NCI-H748 treated with DMSO at 0.1 percent for 48 hours (cell line): ENCODE measurements at places on chromosomes 5 and 9.

DNA sequence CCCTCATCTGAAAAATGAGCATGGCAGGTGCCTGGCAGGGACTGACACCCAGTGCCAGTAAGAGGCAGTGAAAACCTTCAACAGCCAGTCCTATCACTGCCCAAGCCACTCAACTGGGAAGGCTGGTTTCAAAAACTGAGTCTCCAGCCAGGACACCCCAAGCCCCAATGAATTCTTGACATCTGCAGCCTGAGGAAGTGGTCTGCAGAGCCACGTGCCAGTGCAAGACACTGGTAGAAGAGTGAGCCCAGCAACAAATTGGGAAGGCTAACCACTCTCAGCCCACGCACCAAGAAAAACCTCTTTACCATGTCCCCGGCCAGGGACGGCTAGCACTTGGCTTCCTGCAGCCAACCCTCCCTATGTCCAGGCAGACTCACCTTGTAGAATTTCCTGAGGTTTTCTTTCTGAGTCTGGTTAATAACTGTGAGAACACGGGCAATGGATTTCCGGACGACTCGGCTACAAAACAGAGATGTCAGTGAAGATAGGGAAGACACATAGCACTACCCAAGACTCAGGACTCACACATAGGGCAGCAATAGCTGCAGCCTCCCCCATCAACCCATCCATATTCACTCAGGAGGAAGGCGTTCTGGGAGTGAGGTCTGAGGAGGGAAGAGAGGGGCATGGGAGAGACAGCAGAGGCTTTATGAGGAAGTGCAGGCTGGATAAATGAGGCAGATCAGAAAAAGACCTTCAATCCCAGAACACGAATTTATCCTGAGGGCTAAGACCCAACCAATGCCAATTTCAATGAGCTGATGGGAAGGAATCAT is 1.8 kb downstream of the RPL35 start:
- no peak for DNase-seq

DNA sequence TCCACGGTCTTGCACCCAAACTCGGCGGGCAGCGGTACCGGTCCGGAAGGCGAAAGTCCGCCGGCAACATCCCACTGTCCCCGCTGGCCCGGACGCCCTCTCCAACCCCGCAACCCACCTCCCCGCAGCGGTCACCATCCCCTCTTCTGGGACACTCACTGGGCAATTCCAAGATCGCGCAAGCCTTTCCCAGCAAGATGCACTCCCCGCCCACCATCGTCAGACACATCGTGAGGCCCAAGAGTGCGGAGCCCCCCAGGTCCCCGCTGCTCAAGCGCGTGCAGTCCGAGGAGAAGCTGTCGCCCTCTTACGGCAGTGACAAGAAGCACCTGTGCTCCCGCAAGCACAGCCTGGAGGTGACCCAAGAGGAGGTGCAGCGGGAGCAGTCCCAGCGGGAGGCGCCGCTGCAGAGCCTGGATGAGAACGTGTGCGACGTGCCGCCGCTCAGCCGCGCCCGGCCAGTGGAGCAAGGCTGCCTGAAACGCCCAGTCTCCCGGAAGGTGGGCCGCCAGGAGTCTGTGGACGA is 33.3 kb downstream of the CD180 start:
- DNase-seq, result no peak

DNA sequence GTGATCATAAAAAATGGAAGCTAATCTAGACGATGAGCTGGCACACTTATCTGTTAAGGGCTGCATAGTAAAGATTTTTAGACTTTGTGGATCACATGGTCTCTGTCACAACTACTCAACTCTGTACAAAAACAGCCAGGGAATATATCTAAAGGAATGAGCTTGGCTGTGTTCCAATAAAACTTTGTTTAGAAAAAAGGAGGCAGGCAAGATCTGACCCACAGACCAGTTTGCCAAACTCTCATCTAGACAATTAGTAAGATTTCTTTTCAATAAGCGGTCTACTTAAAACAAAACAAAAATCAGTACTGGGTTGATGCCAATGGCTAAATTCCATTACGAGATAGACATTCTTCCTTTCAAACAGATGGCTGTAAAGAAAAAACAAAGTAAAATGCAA is 53.0 kb upstream of the RETREG1 start:
- no peak for DNase-seq

DNA sequence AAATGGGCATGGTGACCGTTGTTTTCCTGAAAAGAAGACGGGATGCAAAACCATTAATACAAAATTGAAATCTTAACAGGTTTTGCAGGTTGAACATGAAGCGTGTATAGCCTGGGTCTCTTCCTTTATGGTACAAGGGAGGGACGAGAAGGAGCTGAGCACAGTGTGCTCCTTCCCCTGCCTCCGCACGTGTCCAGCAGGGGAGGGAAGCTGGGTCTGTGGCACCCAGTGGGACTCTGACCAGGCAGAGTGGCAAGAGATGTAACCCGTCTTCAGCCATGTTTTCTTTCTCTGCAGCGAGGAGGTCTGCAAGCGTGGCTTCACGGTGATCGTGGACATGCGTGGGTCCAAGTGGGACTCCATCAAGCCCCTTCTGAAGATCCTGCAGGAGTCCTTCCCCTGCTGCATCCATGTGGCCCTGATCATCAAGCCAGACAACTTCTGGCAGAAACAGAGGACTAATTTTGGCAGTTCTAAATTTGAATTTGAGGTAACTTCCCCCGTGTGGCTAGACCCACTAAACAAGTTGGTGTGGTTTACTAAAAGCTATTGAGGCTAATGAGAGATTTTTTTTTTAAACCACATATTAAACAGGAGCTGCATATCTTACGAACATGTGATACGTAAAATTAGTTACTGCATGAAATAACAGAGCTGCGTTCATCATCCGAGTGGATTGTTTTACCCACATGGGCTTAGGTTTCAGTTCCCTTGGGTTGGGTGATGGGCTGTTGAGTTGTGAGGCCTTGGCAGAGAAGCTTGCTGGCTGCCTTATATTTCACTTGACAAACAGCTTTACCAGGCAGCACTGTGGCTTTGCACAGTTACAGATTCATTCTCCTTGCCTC is 143.7 kb downstream of the TRIO start:
- no peak for DNase-seq

- DNase-seq, result no peak
These were observed 66.8 kb upstream of the FCN2 start for GRCh38 chr9:134813841-134814240.

- no peak for DNase-seq
These were observed 71.9 kb downstream of the MFAP3 start for GRCh38 chr5:154110716-154111115.

DNA sequence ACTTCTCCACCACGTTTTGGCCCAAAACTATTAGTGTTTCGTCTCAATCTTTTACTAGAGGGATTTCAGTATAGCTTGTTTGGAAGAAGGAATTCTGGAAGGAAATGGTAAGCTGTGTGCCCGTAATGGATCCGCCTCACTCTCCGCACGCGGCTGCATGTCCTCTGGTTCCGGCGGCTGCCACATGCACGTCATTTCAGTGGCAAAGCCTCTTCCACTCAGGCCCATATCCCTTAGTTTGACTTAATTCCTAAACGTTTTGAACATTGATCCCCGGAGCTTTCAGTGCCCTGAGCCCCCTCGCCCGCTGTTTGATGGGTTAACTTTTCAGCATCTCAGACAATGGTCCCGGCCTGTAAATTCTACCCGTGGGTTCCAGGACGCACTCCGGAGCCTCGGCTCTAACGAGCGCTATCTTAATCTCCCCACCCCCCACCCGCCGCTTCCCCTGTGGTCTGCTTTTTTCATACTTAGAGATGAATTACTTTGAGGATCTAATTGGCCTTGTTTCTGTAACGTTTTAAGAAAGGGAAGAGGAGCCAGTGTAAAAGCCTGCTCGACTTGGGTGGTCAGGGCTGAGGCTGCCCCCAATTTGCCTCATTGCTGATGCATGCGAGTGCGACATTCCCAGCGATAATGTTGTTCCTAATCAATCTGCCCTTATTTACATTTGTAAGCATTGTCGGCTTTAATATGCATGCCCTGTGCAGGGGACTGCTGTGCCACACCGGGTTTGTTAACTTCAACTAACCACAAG is 4.6 kb downstream of the PTCH1 start:
- DNase-seq, result no peak

- no peak for DNase-seq
These were observed 44.2 kb upstream of the TLX3 start for GRCh38 chr5:171264843-171265242.

- DNase-seq, result no peak
These were observed 20.6 kb upstream of the PTGES start for GRCh38 chr9:129773262-129774048.

GRCh38 chr5:154756009-154756867 is 1.1 kb downstream of the LARP1 start:
- peak; percentile 39 for DNase-seq

DNA sequence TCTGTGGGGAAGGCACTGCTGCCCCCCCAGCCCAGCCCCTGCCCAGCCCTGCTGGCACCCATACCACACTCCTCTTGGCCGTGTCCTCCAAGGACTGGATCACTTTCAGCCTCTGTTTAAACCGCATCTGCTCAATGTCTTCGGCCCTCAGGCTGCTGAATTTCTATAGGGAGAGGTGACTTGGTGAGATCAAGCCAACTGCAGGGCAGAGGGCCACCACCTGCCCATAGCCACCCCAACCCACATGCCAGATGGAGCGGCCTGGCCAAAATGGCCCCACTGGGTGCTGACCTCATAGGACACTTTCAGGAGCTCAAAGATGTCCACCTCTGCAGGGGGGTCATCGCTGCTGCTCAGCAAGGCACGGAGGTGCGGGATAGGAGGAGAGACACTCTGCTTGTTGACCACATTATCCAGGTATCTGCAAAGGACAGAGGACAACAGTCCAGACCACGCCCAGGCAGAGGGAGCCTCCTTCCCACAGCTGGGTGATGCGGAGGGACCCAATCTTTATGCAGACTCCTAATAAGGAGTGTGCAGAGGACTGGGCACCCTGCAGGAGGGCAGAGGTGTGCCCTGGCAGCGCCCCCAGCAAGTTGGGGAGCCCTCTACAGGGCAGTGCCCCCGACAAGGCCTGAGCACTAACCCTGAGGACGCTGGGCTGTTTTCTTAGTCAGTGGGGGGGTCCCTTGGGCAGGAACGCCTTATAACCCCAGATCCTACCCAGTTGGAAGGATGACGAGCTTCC is 14.4 kb upstream of the MRNIP start:
- DNase-seq, result no peak

DNA sequence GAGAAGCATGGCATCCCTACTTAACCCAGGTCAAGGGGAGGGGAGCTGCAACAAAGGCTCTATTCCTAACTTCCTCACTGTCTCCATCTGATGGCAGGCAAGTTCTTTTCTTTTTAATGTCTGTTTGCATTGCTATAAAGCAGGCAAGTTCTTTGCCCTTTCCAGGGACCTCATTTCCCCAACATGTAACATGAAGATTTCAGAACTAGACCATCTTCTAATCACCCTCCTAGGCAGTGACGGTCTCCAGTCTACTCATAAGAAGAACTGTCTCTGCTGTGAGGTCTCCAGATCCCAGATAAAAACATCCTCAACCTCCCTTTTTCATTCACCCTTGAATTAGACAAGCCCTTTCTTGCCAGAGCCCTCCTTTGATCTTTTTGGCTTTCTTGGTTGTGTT is 42.1 kb downstream of the PPP1R2B start:
- DNase-seq, result no peak

DNA sequence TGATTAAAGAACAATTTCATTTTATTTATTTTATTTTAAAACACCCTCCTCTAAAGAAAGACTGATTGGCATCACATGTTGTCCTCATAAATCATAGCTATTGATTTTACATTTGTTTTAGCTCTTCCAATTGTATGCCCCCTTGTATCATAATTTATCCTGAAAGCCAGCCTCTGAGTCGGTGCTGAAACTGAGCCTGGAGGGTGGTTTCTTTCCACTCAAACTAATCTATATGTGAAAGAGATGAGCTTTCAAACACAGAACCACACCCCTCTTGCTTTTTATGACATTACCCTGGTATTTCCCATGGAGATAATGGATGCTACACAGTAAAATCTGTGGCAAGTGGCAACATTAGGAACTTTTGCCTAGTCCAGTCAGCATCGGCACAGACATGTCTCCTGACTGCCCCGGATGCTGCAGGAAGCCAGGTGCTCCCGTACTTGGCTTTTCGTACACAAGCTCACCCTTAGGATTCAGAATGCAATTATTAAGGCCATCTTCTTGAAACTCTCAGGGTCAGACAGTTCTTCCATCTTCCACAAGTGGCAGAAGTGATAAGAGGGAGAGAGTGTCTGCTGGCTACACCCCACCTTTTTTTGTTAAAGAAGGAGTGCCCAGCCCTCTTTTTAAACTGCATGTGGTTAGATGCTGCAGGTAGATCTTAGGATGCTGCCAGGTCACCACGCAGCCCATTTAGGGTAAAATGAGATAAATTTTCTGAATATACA is 91.1 kb downstream of the SNCAIP start:
- DNase-seq, result peak; percentile 84

- DNase-seq, result no peak
These were observed 2.4 kb upstream of the TOR1A start for GRCh38 chr9:129826344-129826743.

DNA sequence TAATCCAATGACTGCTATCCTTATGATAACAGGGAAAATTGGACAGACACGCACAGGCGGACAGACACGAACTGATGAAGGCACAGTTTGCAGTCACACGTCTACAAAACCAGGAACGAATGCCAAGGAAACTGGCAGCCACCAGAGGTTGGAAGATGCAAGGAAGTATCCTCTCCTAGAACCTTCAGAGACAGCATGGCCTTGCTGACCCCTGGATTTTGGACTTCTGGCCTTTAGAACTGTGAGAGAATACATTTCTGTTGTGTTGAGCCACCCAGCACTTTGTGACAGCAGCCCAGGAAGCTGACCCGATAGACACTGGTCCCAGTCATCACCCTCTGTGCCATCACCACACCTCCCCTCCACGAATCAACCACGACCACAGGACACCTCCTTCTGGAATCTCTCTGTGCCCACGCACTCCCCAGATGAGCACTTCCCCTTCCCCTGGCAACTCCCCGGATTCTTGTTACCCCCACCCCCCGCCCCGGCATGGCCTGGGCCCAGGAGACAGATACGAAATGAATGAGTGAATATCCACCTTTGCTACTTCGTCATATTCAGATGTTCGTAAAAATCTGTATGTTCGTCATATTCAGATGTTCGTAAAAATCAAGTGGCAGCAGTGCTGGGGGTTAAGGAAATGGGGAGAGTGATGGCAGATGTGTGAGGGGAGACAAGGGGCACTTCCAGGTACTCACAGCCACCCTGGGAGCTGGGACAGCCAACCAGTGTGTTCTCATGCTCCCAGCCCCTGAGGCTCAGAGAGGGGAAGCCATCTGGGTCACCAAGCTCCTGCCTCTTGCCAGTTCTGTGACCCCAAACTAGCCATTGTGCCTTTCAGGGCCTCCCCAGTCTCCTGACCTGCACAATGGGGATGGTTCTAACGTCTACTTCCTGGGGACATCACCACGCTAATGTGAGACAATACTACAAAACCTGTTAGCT is 18.5 kb downstream of the GBGT1 start:
- no peak for DNase-seq

- no peak for DNase-seq
These were observed 1707.2 kb upstream of the ACO1 start for GRCh38 chr9:30677221-30677620.

DNA sequence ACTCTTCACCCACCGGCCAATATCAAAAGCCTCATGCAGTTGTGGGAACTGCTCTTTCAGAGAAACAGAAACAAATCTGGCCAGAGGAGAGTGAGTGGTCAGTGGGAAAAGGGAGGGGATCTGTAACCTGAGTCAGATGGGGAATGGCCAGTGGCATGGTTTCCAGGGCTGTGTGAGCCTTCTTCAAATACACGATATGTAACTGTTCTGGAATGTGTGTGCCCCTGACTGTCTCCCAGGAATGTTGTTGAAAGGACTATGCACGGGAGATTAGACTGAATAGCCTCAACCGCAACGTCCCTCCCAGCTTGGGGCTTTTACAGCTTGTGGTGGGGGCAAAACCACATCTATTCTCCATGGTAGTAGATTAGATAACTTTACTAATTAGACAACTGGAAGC is 60.8 kb downstream of the SH3TC2 start:
- DNase-seq, result no peak
